Subcutaneous preadipocyte (primary cell): ENCODE measurements at places on chromosomes 2 and 18. TPM values are rescaled to one million over a fixed set of nuclear protein-coding genes. Genes with fewer than 3 reads are reported as not detected.

Gene PSME4
- total RNA-seq: 48.9 and 71.2 TPM in 2 replicates

Gene STRADB
- 35.3 and 49.5 TPM in 2 replicates for total RNA-seq

Gene ASTL
- total RNA-seq: not detected in 2 replicates

Gene B4GALT6
- total RNA-seq: 3.7 and 6.3 TPM in 2 replicates

Gene TAF4B
- 10.7 and 12.3 TPM in 2 replicates for total RNA-seq

Gene ANKRD30B
- total RNA-seq: 0.20 TPM in 1 of 2 replicates, not detected in the other

Gene SIX3
- under 0.01 and 0.39 TPM in 2 replicates for total RNA-seq
